ENCODE measurements at places on chromosomes 4 and X.

- no peak for DNase-seq
Measured at GRCh38 chr4:46450556-46450955, 60.6 kb upstream of the GABRA2 start.

DNA sequence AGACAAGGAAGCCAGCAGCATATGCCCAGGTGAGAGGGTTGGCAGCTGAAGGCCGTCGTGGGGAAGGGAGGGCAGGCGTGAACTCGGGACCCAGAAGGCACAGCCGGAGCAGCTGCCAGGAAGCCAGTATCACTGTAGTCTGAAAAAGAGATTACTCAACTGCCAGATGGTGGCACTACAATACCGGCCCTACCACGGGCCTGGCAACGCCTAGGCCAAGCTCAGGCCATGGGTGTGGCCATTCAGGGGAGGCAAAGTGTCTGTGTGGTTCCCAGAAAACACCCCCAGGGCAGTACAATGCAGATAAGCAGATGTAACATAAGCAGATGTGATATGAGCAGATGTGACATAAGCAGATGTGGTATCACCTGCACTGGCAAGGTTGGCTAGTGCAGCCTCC lies 236.0 kb downstream of the AFAP1 start:
- DNase-seq: no peak

GRCh38 chr4:3433138-3433869 lies 8.5 kb upstream of the HGFAC start:
- no peak for DNase-seq

GRCh38 chr4:94583914-94584641 lies 132.3 kb downstream of the PDLIM5 start:
- DNase-seq: no peak

DNA sequence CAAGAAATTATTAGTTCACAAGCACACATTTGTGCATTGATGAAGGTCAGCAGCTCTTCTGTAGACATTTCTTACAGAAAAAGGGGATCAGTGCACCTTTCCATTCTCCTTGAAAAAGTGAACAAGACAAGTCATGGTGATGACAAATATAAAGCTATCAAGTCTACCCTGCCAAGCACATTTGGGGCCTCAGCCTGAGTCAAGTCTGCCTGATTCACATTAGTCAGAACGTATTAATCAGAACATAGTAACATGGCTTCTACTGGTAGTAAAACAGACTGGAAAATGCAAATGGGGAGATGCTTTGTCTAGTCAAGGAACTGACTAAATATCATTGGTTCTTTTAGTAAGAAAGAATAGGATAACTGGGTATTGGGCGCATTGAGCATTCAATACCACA lies 2305.1 kb downstream of the PCDH7 start:
- no peak for DNase-seq

DNA sequence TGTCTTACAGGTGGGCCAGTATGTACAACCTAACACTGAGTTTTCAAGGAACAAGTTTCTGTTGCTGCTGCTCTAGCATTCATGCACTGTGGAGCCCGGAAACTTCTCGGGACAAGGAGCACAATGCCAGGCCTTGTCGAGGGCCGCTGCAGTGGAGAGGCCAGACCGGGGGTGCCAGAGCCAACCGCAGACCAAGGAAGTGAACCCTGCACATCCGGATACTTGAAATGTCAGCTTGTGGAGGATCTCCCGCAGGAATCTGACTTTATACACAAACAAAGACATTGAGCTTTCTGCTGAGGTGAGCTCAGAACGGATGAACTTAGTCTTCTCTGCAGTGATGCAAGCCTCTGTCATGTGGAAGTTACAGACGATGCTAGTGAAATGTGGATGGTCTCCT lies 99.5 kb downstream of the ZNF827 start:
- DNase-seq: no peak

DNA sequence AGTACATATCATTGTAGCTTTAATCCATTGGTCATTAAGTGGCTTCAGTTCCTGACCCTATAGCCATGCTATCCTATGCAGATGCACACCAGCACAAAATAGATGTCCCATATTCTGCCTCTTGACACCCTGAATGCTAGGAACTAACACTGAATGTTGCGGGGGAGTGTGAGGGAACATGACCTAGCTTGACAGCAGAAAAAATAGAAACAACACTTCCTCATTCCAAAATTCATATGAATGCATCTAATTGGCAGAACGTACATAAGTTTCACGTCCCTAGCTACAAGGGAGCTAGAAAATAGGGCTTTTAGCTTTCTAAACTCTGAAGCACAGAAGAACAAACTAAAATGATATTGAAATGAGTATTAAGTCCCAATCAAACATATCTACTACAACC lies 14.4 kb upstream of the DCAF8L1 start:
- no peak for DNase-seq

GRCh38 chr4:159767406-159767805 lies 664.5 kb downstream of the RAPGEF2 start:
- no peak for DNase-seq

DNA sequence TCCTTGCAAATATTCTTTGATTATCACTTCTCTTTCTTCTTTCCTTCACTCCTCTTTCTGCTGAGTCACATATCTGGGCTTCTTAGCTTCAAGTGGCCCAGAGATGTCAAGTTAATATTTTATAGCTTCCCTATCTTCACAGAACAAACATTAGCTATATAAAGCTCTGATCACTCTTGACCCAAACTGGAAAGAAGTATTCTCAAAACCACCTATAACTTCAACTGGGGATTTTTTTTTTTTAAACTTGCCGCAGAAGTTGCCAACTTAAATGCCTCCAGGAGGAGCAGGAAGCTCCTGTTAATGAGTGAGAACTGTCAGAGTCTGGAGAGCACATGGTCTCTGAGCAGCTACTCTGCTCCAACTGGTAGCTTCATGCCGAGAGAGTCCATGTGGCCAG lies 233.3 kb upstream of the EDNRA start:
- DNase-seq: no peak

GRCh38 chr4:44147571-44148075 lies 301.0 kb downstream of the KCTD8 start:
- no peak for DNase-seq

DNA sequence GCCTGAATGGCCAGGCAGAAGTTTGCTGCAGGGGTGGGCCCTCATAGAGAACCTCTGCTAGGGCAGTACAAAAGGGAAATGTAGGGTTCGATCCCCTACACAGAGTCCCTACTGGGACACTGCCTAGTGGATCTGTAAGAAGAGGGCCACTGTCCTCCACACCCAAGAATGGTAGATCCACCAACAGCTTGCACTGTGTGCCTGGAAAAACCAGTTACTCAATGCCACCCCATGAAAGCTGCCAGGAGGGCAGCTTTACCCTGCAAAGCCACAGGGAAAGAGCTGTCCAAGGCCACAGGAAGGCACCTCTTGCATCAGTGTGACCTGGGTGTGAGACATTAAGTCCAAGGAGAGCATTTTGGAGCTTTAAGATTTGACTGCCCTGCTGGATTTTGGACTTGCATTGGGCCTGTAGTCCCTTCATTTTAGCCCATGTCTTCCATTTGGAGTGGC lies 781.6 kb downstream of the TRAM1L1 start:
- DNase-seq: no peak

- no peak for DNase-seq
Measured at GRCh38 chr4:180610324-180610723, 1632.9 kb upstream of the TENM3 start.

DNA sequence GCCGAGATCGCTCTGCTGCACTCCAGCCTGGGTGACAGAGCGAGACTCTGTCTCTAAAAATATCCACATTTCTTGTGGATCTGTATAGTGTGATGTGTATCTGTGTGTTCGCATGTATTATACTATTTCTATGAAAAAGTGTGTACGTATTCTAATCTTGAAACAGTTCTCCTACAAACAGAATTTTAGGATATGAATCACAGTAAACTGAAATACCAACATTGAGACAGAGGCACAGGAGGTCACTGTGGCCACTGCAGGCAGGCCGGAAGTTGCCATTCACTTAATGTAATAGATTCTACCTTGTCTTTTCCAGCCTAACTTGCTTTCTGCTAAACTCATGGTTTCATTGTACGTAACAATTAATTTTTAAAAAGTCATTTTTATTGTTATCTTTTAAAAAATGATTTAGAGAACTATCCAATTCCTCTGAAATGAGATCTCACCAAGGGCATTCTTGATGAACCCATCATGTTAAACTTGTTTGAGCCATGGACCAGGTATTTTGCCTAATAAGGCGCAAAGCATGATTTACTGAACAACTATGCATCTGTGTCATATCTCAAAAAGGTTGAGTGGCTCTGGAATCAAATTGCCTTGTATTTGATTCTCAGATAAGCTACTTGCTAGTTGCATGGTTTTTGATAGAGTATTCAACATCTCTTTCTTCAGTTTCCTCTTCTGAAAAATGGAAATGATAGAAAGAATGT lies 154.9 kb upstream of the GYPA start:
- no peak for DNase-seq

- no peak for DNase-seq
Measured at GRCh38 chr4:113905301-113905700, 74.1 kb downstream of the ARSJ start.

- no peak for DNase-seq
Measured at GRCh38 chr4:65502131-65502701, 168.1 kb downstream of the EPHA5 start.

DNA sequence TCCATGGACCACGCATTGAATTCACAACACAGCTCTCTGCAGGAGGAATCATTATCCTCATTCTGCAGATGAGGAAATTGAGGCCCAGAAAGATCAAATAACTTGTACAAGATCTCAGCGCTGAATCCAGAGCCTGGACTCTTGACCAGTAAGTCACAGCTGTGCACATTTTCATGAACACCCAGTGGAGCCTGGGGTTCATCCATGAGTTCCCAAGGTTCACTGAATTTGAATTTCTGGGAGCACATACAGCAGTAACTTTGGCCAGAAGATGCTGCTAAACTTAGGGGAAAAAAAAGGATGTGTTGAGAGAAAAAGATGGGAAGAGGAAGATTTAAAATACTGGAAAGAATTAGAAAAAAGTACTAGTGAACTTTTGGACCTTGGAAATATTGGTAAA lies 218.7 kb upstream of the PPARGC1A start:
- DNase-seq: no peak

DNA sequence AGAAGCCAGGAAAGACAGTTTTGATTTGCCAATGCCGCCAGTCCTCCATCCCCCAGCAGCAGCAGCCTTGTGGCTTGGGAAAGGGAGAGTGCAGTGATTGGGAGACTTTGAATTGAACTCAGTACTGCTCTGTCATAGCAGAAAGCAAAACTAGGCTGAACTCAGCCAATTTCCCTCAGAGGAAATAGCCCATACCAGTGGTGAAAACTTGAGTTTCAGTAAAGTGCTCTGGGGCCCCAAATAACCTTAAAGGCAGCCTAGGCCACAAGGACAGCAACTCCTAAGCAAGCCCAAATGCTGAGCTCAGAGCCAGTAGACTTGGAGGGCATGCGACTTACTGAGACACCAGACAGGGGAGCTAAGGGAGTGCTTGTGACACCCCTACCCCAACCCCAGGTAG lies 2.0 kb upstream of the PROM1 start:
- DNase-seq: no peak

GRCh38 chrX:56564164-56564885 lies 898 bp downstream of the UBQLN2 start:
- DNase-seq: peak; percentile 32

- DNase-seq: no peak
Measured at GRCh38 chrX:51834076-51834475, 59.3 kb upstream of the MAGED1 start.

- no peak for DNase-seq
Measured at GRCh38 chr4:185524888-185525863, 10.1 kb downstream of the PDLIM3 start.

GRCh38 chr4:87390551-87390890 lies 467 bp downstream of the HSD17B11 start:
- no peak for DNase-seq

DNA sequence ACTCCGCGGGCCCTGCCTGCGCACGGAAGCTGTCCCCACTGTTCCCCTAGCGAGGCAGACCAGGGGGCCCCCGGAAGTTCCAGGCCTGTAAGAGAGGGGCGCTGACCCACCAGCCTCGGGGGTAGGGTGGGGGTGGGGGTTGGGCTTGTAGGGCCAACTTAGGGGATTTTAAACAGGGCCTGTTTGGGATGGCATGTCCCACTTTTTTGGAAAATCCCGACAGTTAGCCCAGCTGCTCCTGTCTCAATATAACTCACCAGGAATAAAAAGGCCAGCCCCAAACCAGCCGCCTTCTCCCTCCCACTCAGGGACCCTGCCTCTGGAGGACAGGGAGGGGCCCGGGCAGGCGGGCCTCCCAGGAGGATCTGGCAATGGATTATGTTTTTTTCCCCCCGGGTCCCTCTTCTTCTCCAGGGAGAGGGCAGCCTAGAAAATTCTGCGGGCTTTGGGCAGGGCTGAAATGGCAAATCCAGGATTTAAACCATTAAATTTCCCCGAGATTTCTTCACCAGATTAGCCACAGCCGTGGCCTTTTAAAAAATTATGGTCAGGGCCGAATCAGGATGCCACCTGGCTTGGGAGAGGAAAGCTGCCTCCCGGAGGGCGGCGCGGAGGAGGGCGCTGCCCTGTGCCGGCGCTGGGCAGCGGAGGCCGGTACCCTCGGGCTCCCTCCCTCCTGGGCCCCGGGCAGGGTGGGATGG lies 957 bp downstream of the PPP2R2C start:
- no peak for DNase-seq

GRCh38 chrX:11426712-11427452 lies 133.7 kb downstream of the AMELX start:
- DNase-seq: no peak

GRCh38 chrX:41085512-41085877 lies 250 bp downstream of the USP9X start:
- peak; percentile 79 for DNase-seq

DNA sequence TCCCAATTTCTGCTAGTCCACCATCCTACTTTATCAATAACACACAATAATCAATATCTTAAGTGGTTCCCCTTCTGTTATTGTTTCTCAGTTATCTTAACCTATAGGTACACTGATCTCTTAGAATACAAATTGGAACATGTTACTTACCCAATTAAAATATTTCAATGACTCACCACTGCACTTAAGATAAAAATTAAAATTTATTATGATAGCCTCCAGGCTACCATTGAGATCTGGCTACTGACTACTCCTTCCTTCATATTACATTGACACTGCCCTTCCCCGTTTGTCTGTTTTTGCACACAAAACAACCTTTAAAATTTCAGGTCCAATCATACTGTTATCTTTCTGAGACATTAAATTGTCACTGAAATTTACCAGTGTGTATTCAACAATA lies 1074.7 kb downstream of the ADGRL3 start:
- DNase-seq: no peak
